ENCODE measurements at places on chromosomes 3 and 15. TPM values are rescaled to one million over a fixed set of nuclear protein-coding genes. Genes with fewer than 3 reads are reported as not detected.

The RFC4 gene
- polyA plus RNA-seq: 47.1 TPM

The AP3B2 gene
- 4.6 TPM for polyA plus RNA-seq

The BSN gene
- polyA plus RNA-seq: 2.1 TPM

The DMXL2 gene
- polyA plus RNA-seq: 88.2 TPM

The GOLGA8T gene
- not detected for polyA plus RNA-seq

Data from renal pelvis (tissue), 12 donors.